ENCODE measurements at places on chromosomes 7 and 10.

DNA sequence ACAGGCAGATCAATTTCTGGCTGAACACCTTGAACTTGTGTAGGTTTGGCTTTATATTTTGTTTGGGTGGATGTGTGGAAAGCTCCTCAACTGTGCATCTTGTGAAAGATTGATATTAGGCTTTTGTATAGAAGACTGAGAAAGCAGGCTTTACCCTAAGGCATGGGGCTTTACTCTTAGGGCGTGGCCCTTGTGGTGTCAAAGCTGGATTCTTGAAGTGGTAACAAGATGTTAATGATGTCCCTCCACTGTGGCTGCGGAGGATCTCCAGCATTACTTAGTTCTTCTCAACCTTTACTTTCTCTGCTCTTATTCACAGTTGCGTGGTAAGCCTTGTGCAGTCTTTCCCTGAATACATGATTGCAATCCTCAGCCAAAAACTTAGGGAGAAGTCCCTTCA is 54.1 kb upstream of the HECTD2 start:
- DNase-seq = no peak

DNA sequence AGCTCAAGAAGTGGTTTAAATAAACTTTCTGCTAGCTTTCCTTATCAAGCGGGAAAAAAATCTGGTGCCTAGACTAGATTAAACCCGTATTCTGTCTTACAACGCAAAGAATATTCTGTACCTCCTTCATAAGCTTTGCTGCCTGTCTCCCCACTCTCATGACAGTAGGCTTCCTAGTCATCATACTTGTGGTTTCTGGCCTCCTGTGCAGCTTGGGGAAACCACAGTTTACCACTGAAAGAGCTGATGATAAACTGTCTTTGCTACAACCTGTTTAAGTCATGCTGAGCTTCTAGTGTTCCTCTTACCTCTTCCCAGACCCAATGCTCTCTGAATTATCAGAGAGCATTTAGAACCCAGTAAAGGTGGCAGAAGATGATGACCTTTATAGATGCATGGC is 55.0 kb downstream of the PODXL start:
- DNase-seq = no peak

DNA sequence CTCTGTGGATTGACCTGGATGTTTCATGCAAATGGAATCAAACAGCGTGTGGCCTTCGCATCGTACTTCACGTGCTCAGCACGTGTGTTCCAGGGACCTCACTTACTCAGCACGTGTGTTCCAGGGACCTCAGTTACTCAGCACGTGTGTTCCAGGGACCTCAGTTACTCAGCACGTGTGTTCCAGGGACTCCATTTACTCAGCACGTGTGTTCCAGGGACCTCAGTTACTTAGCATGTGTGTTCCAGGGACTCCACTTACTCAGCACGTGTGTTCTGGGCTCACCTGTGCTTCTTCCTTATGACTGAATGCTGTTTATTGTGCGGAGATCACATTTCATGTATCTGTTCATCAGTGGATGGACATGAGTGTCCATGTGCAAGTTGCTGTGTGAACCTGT is 22.0 kb downstream of the INPP5A start:
- no peak for DNase-seq

- DNase-seq = no peak
These were observed 23.0 kb upstream of the RHEB start for GRCh38 chr7:151542606-151543130.

DNA sequence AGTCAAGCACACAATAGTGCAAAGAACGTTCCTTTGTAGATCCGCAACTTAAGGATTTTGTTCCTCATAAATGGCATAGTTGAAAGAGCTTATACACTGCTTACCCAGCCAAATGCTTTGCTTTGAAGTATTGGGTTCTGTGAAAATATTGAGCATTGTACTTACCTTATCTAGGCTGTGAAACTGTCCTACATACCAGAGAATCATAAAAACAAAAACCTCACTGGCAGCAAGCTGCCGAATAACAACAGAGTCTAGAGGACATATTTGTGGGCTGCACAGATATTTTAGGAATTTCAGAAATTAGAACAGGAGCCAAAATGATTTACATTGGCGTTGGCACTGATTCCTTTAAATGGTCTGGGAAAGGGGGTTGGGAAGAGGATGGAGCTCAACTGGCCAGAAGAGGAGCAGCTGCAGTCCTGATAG is 174.8 kb downstream of the RTKN2 start:
- DNase-seq = no peak

GRCh38 chr7:16365952-16366351 is 55.4 kb downstream of the CRPPA start:
- DNase-seq = no peak

- no peak for DNase-seq
These were observed 522.9 kb downstream of the PARD3 start for GRCh38 chr10:34292194-34292565.

DNA sequence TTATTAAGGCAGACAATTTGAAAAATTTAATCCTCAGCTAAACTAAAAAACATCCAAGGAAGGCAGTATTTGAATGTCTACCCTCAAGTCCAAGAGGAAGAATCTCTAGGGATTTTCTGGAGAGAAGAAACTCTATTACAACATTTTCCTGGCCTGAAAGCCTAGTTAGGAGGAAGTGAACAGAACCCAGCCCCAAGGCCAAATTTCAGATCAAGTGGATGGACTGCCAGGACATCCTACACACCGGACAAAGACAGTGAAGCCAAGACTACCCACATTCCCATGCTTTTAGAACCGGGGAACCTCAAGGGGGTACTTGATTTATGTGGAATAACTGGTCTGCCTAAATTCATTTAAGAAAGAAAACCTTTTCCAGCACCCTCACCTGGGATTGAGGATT is 108.9 kb upstream of the MEOX2 start:
- no peak for DNase-seq

- DNase-seq = no peak
These were observed 113.8 kb upstream of the EEPD1 start for GRCh38 chr7:36039243-36039642.

DNA sequence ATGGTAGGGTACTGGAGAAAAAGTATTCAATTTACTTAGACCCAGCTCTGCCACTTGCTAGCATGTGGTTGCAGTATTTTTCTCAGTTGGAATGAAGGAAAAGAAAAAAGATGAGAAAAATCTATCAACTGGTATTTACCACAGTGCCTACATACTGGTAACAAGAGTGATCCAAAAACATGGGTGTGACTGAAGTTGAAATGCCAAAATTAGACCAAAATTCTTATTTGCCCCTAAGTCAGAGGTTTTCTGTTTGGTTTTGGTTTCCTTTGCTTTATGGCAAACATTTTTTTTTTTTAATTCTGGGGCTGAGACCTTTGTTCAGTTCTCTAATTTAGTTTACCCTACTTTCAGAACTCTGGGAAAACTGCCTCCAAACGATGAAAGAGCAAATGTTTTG is 12.3 kb downstream of the HYCC1 start:
- no peak for DNase-seq

- DNase-seq = no peak
These were observed 743 bp downstream of the RBM17 start for GRCh38 chr10:6089334-6090219.

GRCh38 chr7:140275069-140275965 is 98.5 kb upstream of the KDM7A start:
- DNase-seq = no peak

GRCh38 chr7:142797391-142798377 is 26.9 kb downstream of the PRSS2 start:
- DNase-seq = no peak

GRCh38 chr10:50516171-50516570 is 107.6 kb downstream of the SGMS1 start:
- DNase-seq = no peak

DNA sequence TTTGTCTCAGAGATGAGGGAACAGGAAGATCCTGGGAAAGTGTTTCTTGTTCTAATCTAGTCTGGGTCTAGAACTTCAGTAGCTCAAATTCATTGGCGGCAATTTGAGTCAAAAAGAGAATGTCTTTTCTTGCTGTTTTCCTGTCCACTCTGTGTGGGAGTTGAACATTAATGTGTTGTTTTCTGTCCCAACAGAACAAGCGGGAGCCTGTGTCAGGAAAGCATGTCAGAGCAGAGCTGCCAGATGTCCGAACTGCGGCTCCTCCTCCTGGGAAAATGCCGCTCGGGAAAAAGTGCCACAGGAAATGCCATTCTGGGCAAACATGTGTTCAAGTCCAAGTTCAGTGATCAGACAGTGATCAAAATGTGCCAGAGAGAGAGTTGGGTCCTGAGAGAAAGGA is 16.0 kb downstream of the GIMAP8 start:
- no peak for DNase-seq

GRCh38 chr7:7175075-7175695 is 7.2 kb upstream of the C1GALT1 start:
- no peak for DNase-seq

DNA sequence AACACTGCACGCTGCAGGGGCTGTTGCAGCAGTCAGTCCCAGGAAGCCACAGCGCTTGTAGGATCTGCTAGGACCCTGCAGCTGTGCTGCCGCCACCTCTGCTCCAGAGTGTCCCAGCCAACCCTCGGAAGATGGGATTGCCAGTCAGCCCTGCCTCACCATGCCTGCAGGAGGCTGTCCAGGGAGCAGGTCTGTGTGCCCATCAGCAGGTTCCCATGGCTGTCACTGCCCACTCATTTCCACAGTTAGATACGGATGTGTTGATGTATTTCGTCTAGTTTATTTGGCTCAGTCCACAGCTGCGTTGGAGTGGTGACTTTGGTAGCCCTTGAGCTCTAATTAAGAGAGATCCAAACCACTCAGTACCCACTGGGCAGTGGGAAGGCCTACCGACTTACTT is 35.7 kb downstream of the SHH start:
- DNase-seq = no peak

DNA sequence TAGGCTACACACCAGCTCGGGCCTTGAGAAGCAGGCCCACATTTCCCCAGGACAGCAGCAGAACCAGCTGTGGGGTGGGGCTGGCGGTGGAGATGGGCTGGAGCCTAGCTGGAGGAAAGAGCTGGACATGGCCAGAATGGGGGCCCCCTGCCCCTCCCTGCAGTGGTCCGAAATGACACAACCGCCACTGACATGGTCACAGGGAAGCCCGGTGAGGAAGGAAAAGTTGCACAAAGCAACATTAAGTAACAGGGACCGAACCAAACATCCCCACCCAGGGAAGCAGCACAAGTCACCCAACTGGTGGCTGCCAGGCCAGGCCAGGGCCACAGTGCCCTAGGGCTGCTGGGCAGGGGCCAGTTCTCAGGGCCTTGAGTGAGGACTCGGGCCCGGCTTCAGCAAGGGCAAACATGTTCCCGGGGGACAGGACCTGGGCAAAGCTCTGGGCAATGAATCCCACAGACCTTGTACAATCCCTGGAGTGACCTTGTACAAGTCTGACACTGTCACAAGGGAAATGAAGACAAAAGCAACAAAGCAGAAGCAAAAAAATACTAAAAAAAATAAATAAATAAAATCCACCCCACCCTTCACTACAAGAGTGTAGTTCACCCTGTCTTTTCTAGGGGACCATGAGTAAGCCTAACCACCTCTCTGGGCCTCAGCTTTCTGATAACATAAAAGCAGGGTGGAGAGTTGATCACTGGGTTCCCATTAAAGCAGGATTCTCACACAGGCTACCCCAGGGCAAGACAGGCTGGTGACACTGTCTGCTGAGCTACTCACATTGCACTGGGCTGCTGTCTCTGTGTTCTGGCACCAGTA is 33.0 kb downstream of the PSAP start:
- no peak for DNase-seq

GRCh38 chr7:136956232-136956631 is 87.8 kb downstream of the CHRM2 start:
- DNase-seq = no peak

DNA sequence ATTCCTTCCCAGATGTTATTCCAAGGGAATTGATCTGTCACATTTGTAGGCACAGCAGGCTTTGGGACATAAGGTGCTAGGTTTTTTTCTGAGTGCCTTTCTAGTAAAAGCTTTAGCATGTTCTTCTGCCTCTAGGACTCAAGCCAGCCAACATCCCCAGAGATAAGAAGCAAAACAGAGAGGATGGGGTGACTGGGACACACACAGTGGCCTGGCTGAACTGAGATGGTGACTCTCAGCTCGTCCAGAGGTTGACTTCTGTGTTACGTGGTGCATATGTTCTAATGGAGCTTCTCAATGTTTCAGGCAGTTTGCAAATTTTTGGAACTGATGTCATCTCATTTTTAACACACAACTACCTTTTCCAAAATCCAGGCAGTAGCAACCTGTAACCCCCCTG is 188.1 kb upstream of the CELF2 start:
- DNase-seq = no peak

- no peak for DNase-seq
These were observed 40.3 kb upstream of the CELF2 start for GRCh38 chr10:10977226-10977956.

- no peak for DNase-seq
These were observed 2.5 kb upstream of the VGF start for GRCh38 chr7:101167645-101168411.

Data from stimulated activated CD8-positive, alpha-beta memory T cell treated with anti-CD3 and anti-CD28 coated beads, Interleukin-4, amount 100 ng/mL, for 1 hour (primary cell).